MM.1S (cell line): ENCODE measurements at places on chromosomes 13 and 19.

GRCh38 chr13:45372189-45373161 lies 31.5 kb upstream of the TPT1 start:
- DNase-seq: no peak

GRCh38 chr13:113953561-113953960 lies 20.3 kb downstream of the C13orf46 start:
- DNase-seq: no peak

GRCh38 chr13:29852472-29853054 lies 2.1 kb upstream of the UBL3 start:
- DNase-seq: no peak

DNA sequence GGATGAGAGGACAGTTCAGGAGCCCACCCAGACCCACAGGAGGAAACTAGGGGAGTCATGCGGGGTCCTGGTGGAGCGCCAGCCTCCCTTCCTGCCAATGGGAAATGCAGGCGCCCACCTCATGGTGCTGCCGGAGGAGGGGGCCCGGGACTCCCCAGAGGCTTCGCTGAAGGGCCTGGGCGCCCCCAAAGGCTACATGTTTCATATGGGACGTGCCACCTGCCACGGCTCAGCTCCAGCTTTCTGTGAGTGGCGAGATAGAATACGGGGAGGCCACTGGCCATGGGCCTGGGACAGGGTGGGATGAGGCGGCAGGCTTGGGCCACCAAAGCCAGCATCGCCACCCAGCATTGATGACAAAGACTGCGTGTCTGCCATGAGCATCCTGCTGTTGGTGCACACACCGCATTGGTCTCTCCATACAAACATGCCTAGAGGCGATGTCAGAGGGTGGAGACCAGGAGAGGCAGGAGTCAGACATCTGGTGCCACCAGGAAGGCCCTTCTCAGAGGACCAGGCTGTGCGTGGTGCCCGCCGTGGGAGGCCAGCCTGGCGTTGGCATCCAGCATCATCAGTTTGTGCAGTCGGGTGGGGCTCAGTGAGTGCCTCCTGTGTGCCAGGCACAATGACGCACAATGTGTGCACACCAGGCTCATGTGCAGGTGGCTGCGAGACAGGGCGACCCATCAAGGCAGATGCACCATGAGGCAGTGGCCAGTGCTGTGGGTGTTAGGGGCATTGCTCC lies 1.2 kb upstream of the F10 start:
- no peak for DNase-seq

- no peak for DNase-seq
Measured at GRCh38 chr13:114283576-114283975, 2.2 kb downstream of the UPF3A start.

GRCh38 chr13:41139296-41139966 lies 6.8 kb upstream of the KBTBD6 start:
- DNase-seq: no peak

DNA sequence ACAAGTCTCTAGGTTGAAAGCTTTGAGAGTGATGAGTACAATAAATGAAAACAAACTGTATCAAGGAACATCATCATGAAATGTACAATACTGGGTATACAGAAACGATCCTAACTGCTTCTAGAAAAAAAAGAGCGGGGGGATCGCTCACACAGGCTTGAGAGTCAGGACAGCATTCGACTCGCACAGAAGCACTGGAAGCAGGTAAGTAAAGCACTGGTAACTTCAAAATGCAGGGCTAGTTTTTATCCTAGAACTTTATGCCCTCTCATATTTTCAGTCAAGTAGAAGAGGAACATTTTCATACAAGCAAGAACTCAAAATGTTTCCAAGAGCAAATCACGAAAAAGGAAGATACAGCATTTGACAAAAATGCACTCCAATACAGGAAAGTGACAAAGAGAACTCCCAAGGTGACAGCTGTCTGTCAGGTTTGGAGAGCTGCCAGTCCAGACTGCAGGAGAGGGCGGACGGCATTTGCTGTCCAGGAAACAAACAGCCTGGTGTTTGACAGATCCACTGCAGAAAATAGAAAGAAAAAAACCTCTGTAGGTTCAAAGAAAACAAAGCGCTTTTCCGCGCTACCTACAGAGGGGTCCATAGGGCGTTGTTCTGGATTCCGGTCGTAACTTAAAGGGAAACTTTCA lies 58.2 kb upstream of the XPO4 start:
- DNase-seq: no peak

DNA sequence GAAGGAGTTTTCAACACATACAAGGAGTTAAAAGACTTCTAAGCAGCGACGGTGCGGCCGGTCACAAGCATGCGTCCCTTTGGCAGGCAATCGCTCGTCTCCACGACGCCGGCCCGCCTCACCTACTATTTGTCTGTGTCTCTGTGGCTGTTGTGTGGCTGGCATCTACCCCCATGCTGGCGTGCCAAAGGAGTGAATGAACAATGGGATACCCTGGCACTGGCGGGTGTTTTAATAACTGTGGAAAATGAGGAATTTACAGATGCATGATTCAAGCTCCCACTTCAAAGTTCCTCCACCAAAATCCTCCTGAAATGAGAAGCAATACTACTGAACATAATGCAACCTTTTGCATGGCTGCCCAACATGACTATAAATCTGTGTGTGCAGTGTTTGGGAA lies 176.6 kb downstream of the KLF5 start:
- no peak for DNase-seq

DNA sequence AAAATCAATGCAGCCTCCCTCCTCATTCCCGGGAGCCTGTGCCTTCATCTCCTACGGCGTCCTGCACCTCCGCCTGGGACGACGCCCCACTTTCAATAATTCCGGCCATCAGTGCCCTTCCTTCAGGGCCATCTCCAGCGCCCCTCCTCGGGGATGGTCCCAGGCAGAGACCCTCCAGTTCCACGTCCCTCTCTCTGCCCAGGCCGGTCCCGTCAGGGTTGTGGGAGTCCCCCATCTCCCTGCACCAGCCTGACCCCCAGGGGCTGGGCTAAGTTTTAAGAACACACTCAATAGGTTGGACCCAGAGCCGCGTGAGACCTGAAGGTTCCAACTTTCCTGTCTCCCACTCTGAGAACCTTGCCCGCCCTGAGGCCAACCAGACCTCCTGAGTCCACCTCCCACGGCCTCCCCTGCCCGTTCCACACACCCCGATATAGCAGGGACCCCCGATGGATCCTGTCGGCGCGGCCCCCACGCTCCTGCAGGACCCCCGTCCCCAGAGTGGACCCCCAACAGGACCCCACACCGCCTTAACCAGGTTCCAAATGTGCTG lies 646 bp downstream of the TMEM161A start:
- no peak for DNase-seq
